Activated B cell treated with CpG ODN at 0.5 μM for 24 hours (primary cell): ENCODE measurements at places on chromosomes 6 and 20. TPM values are rescaled to one million over a fixed set of nuclear protein-coding genes. Genes with fewer than 3 reads are reported as not detected.

Gene SRSF12
- not detected in 2 replicates for total RNA-seq

Gene TRERF1
- total RNA-seq: 3.3 and 4.1 TPM in 2 replicates

DNA sequence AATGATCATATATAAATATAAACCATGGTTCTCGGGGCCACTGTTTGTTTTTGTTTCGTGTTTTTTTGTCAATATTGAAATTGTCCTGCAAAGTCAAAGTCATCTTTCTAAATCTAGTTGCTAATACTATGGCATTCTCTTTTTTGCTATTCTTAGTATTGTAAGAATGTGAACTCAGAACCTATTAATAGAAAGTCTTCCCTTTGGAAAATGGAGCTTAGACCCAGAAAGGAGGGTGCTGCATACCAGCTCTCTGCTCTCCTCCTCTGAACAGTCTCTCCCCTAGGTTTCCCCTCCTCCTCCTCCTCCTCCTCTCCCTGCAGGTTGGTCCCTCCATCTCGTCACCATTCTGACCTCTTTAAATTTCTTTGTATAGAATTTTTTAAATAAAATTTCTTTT is 150.4 kb upstream of the CCN2 start:
- no peaks in the 10 kb centered on the region for H3K27me3 ChIP-seq
- no peaks in the 10 kb centered on the region for H3K36me3 ChIP-seq
- H3K4me1 ChIP-seq: no peaks in the 10 kb centered on the region
- H3K4me3 ChIP-seq: no peak overlapping the region
- DNase-seq: no peak

- no peak overlapping the region for H3K4me3 ChIP-seq
- H3K27ac ChIP-seq: peak overlapping the region; percentile 81
- no peaks in the 10 kb centered on the region for H3K27me3 ChIP-seq
- H3K4me1 ChIP-seq: peaks cover 97% of the 10 kb centered on the region
Observed at GRCh38 chr6:36116066-36116864, 14.0 kb upstream of the MAPK13 start.

GRCh38 chr6:42572523-42572922 is 8.7 kb downstream of the UBR2 start:
- peak; percentile 25 for DNase-seq
- no peaks in the 10 kb centered on the region for H3K27me3 ChIP-seq
- H3K4me1 ChIP-seq: peaks cover 47% of the 10 kb centered on the region
- peak overlapping the region; percentile 63 for H3K4me3 ChIP-seq

- no peaks in the 10 kb centered on the region for H3K36me3 ChIP-seq
- H3K4me3 ChIP-seq: no peak overlapping the region
Observed at GRCh38 chr6:112266331-112266730, 12.0 kb upstream of the LAMA4 start.
